ENCODE measurements at places on chromosomes 6 and 20. TPM values are rescaled to one million over a fixed set of nuclear protein-coding genes. Genes with fewer than 3 reads are reported as not detected.

The CST5 gene
- not detected for total RNA-seq

The FOXC1 gene
- total RNA-seq = 1.3 TPM

The UBD gene
- not detected for total RNA-seq

The HLA-DRA gene
- total RNA-seq = not detected

The OR11A1 gene
- not detected for total RNA-seq

The TBCC gene
- 33.9 TPM for total RNA-seq

The GCLC gene
- 24.2 TPM for total RNA-seq

The THBD gene
- under 0.01 TPM for total RNA-seq

The TAGAP gene
- not detected for total RNA-seq

GRCh38 chr6:54802775-54803634, 43.6 kb upstream of the FAM83B start:
- DNase-seq = peak; percentile 83

DNA sequence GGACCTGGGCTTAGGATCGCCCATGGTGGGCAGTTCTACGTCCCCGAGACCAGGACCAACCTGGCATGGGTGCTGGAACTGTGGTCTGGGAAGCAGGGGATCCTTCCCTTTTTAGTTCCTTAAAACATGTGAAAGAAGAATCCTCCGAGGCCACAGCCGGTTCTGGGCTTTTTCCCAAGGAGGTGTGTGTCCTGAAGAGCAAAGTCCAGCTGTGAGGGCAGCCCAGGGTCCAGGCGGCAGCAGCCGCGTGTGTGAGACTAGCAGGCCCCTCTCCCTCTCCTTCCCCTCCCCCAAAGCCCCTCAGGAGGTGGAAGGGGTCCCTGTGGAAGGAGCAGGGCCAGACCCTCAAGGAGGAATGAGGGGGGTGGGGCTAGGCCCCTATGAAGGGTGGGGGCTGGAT, 35.1 kb upstream of the PCMTD2 start:
- DNase-seq = no peak

DNA sequence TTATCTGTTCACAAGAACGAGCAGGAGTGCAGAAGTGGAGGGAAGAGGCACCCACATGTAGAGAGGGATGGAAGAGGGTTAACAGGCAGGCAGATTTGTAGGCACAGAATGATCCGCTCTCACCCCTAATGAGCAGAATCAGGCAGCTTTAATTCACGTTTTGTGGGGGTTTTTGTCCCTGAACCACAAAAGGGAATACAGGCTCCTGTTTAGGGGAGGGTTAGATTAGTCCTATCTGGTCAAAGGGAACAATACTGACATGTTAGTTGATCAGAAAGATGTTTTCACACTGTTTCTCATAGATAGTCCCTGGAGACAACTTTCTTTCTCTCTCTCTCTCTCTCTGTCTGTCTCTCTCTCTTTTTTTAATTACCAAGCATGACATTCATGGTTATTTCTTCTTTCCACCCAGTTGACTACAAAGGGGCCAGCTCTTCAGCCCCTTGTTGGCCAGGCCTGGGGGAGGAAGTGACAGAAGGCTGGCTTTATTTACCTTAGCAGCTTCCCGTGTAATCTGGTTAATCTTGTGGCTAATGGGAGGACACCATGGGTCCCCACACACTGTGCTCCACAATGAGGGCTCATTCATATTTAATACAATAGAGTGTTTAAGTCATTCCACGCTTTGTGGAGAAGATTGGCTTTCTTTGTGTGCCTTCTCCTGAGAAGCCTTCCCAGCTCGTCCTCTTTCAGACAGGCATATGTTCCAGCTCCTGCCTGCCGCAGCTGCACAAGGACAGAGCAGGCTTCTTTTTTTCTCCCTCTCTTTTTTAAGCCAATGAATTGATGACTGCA, 958.8 kb downstream of the TFAP2A start:
- DNase-seq = no peak

DNA sequence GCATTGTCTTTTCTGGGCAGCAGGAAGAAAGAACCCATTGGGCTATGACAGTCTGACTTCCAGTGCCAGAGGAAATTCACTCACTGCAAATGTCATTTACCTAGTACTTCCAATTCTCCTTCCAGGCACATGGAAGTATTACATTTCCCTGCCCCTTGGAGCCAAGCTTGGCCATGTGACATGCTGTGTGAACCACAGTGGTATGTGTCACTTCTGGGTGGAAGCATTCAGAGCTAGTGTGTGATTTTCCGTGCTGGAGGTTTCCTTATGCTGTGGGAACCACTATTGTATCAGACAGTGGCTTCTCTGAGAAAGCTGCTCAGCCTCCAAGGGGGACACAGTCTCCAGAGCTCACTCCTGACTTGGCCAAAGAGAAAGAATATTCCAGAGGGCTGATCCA, 387.6 kb downstream of the CDC5L start:
- no peak for DNase-seq

DNA sequence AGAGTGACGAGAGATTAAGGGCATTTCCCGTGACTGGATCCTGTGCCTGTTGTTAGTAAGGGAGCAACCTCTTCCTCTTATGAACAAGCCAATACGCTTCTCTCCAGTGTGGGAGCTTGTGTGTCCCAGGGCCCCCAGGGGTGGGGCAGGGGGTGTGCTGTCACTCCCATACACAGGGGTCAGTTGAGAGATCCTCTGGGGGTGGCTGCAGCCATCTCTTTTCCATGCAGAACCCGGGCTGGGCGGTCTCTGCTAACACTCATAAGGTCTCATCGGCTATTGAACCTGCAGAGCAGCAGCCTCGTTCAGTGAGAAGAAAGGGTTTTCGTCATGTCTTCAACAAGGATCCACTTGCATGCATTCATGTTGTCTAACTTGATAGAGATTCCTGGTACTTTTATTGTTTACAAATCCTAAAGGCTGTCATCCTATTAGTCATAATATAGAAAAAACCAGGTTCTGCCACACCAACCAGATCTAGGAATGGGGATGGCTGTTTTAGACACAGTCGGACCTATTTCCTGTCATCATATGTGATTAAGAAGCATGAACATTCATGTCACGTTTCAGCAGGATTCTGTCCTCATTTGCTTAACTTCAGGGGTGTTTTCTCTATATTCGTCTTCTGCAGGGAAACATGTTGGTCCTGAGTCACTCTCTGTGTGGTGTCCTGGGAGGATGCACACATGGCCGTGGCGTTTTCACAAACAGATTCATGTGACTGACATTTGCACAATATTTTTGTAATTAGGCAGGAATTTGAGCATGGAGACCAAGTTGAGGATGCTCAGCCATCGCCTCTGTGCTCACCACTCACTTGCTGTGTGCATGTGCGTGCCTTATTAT, 13.3 kb upstream of the THBS2 start:
- DNase-seq = peak; percentile 46

- no peak for DNase-seq
These were observed 13.6 kb upstream of the SRSF6 start for GRCh38 chr20:43444107-43444506.

GRCh38 chr6:27312146-27312949, at the start of gene POM121L2:
Gene POM121L2, minus strand, starts transcription at chr6:27312273. Its CDS starts 103 bp downstream, at chr6:27312170.
- peak; percentile 28 for DNase-seq

GRCh38 chr6:163148451-163149278, 265.9 kb upstream of the QKI start:
- DNase-seq = no peak

DNA sequence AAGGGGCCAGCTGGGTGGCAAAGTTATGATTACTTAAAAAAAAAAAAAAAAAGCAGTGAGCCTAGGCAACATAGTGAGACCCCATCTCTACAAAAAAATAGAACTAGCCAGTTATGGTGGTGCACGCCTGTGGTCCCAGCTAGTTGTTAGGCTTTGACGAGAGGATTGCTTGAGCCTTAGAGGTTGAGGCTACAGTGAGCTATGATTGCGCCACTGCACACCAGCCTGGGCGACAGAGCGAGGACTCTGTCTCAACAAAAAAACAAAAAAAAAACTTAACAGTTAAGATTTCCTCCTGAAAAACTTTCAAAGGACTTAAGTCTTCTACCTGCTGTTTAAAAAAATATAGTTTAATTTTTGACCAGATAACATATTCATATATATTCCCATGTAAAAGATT, 2.4 kb downstream of the GTSF1L start:
- DNase-seq = no peak

GRCh38 chr6:46921731-46922130, at the start of gene ADGRF5:
Gene ADGRF5, minus strand, starts transcription at chr6:46921938. Its CDS starts 15,176 bp downstream, at chr6:46906762.
- no peak for DNase-seq

DNA sequence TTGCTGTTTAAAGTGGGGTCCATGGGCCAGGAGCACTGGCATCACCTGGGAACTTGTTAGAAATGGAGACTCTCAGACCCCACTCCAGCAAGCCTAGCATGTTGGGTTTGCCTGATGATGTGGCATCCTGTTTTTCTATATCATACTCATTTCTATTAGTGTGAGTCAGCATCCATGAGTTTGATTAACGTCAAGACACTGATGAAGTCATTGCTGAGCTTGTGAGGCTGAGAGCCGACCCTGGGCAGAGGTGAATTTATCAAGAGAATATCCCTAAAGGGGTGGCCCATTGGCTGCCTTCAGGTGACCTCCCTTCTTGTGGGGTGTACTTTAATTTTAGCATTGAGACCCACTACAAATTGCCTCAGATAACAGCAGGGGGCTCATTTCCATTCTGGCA, 43.4 kb upstream of the RNF144B start:
- DNase-seq = peak; percentile 95

DNA sequence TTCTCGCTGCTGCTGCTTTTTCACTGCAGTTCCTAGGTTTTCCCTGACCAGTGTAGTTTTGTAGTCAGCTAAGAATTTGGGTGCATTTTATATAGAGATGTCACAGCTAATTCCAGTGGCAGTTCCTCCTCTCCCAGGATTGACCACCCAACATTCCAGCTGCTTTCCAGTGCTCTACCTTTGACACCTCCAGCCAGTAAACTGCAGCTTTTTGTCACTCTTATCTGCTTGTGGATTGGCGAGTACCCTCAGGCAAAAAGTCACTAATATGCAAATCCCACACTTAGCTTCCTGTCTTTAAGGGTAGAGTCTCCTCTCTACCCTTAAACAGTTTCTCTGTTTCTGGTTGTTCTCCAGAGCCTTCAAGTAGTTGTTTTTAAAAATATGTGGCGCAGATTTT, 146.9 kb upstream of the KCNG1 start:
- no peak for DNase-seq

- DNase-seq = peak; percentile 16
These were observed 5.5 kb downstream of the TCF19 start for GRCh38 chr6:31163922-31164321.

DNA sequence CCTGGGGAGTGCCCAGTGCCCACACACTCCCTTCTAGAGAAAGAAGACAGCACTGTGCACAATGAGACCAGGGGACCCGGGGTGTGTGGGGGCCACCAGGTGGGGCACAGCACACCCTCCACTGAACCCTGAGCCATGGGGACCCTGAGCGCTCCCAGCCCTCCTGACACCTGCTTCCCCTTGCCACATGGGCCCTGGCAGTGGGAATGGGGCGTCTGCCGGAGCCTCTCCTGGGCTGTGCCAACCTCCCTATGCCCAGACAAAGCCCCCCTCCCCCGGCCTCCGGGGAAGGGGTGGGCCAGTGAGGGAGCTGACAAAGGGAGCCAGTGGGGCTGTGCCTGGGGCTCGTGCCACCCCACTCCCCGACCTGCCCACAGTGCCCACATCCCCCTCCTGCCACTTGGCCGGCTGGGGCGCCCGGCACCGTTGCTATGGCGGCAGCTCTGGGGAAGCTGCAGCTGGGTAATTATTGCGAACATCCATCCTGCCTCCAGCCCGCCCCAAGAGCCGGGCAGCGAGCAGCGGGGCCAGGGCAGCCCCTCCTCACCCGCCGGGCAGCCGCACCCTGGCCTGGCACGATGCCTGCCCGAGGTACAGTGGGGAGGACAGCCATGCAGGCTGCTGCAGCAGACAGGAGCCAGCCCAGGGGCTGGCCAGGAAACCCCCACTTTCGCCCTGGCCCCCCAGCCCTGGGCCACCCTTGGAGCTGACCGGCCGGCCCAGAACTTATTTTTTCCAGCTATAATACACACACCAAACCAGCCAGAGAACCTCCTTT, 41.9 kb upstream of the NOL4L start:
- DNase-seq = no peak

DNA sequence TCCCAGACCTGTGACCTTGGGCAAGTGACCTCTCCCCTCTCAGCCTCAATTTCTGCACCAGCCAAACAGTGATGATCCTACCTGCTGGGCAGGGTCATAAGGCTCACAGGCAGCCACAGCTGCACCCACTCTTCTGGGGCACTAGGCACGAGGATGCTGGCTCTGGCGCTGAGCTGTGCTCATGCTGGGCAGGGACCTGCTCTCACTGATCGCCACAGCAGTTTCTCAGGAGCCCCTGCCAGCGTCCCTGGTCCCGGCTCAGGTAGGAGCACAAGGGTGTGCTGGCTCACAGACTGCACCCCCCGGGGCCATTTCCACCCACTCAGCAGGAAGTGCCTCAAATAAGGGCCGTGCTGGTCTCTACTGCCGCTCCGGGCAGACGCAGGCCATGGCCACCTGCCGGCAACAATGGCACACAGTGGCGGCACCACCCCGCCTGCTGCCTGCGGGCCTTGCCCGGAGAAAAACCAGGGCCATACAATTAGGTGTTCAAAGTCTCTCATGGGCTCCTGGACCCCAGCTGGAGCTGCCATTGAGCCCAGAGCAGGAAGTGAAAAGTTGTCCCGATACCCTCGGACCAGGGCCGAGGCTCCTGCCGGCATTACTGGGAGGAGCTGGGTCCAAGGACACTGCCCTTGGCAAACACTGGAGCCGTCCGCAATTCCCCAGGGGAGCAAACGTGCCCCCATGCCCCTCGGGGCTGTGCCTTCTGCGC, 4.6 kb upstream of the CABLES2 start:
- no peak for DNase-seq

DNA sequence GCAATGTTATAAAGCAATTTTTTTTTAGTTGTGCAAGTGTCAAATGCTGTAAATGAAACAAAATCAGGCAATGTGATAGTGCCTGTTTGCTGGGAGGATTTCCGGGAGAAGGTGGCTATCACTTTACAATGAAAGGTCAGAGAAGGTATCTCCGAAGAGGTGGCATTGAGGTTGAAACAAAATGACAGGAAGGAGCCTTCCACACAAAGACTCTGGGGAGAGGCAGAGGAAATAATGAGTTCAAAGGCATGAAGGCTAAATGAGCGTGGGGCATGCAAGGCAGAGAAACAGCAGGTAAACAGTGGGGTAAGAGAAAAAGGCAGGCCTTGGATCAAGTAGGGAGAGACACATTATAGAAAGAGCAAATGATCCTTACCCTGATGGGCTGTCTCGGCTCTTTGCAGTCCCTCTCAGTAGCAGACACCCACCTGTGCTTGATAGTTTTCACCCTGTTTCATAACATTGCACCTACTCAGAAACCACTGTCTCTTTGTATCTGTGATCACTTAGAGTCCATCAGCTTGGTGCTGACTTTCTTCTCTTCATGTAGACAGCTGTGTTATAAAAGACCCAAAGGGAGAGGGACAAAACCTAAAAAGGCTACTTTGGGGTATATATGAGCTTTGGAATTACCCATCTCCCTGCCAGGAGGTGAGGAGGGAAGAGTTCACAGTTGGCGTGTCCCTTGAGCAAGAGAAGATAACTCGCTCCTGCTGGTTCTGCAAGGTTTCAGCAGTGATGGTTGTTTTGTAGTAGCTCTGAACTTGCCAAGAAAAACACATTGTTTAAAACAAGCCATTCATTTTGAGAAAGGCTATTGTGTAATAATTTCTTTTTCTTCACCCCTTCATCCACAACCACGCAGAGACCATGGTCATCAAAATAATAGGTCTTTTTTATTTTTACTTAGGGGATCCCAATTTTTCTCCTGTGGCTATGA, 22.3 kb downstream of the NRN1 start:
- no peak for DNase-seq

Measured in IMR-90 (cell line).